ENCODE measurements at places on chromosomes 6 and 20.

DNA sequence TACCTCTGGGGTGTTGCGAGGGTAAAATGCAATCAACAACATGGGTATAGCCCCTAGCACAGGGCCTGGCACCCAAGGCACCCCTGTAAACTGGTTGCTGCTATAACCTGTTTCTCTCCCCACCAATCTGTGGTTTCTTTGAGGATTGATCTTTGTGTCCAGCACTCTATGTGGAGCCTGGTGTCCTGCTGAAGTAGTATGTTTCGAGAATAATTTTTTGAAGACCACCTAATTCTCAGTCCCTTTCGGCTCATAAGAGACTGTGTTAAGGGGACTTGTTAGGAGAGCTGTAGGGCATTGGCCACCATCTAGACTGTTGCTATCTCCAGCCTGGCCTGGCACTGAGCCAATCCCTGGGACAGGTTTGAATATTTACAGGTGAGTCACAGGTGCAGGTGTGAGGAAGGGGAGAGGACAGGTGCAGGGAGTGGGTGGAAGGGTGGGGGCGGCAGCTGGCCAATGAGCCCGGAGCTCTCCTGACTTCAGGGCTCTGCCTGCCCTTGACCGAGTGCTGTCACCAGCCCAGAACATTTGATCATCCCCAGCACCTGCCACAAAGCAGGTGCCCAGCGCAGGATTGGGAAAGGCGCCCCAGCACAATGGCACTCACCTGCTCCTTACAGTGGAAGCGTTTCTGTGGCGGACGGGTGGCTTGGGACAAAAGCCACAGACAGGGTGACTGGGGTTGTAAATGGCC lies 8.1 kb upstream of the C20orf144 start:
- no peak for DNase-seq

DNA sequence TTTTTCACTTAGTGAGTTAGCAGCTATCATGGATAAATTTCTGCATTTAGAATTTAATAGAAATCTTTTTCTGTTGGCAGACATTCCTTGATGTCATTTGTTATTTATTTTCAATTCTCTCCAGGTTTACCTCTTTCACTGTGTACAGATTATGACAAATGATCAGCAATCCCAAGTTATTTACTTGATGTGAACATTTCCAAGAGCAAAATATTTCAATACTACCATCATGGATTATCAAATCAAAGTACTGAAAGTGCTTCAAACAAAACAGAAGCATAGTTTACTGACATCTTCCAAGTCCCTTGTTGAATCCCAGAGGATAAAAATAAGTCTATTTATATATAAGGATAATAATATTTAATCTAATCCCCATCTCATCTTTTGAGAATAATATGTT lies 852.2 kb upstream of the CITED2 start:
- no peak for DNase-seq

GRCh38 chr6:965343-965742 lies 272.4 kb upstream of the EXOC2 start:
- DNase-seq: no peak

DNA sequence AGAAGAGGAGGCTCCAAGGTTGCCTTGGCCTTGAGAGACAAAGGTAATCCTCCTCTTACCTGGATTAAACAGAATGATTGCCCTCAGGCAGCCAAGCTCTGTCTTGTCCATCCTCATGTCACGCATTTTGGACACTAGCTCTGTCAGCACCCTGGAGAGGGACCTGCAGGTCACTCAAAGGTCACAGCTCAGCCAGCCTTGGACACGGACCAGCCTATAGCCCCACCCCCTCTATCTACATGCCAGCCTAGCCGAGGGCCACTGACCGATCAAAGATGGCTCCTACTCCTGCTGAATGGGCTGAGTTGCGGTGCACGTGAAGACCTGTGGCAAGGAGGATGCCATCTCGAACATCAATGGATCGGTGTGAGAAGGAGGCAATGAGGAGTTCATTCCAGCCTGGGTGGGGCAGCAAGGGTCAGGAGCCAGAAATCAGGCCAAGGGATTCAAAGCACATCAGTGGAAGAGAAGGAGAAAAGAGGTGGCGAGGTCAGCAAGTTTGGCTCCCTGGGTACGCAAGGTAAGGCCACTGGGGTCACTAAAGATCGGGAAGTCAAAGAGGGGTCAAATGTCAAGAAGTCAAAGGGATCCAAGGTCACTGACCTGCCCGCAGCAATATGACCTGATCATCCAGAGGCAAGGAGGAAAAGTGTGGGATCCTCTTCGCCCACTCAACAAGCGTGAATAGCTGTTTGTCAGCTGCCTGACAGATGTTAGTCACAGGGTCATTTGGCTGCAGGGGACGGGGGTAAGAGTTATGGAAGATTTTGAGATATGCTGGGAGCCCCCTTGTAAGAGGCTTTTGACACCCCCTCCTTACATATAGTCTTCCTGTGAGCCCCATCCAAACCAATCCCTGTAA lies 3.3 kb upstream of the COL11A2 start:
- DNase-seq: no peak

DNA sequence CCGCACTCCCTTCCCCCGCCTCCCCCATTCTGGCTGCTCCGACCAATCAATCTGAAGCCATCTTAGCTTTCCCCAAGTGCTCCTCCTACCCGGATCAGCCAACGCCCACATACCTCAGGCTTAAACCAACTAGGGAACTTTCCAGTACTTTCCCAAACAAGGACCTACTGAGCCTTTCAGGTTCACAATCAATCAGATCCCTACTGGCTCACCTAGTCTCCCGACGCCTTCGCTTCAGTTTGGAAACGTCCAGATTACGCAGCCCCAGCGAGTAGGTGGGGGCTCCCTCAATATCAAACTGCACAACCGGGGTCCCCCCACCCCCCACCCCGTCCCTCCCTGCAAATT lies 432 bp downstream of the HSPA1L start:
- DNase-seq: peak; percentile 96

GRCh38 chr6:87692086-87692485 lies 9.9 kb downstream of the AKIRIN2 start:
- no peak for DNase-seq

DNA sequence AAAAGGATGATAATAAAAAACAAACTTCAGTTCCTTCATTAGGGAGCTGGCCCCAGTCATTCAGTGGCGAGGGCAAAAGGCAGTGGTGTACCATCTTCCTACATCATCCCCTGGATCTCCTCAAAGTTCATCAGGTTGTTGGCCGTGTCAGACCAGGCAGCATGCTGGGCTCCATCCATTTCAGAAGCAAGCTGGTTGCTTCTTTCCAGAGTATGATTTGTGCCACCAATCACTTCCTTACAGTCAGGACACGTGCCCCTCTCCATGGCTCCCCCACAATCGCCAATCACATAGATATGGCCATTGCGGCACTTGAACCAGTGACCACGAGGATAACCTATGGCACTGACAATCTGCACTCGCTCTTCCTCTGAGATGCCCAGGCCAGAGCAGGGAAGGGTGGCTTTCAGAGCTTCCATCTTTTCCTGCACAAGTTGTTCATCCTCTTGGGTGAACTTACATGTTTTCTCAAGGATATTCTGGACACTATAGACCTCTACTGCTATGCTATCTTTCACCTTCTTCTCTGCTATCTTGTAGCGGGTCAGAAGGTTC lies 28.0 kb downstream of the DDX27 start:
- no peak for DNase-seq

Measured in midbrain (tissue), 1 donor.